ENCODE measurements at places on chromosomes 2 and 18.

- DNase-seq: no peak
Observed at GRCh38 chr2:152432206-152432653, 97.3 kb downstream of the FMNL2 start.

GRCh38 chr2:128473175-128474035 is 154.7 kb upstream of the HS6ST1 start:
- no peak for DNase-seq

- DNase-seq: no peak
Observed at GRCh38 chr18:45106331-45106774, 425.7 kb downstream of the SETBP1 start.

DNA sequence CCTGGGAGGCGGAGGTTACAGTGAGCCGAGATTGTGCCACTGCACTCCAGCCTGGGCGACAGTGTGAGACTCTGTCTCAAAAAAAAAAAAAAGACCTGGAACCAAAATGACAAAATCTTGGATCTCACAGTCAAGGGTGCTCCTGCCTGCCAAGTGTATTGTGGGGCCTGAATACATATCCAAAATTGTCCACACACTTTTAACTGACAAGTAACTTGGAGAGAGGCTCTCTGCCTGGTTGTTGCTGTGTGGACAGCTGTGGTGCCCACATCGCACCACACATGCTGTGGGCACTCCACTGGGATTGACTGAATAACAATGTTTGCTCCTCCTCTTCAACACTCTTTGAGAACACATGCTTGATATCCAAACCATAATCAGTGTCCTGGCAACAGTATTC is 117.6 kb upstream of the REV1 start:
- no peak for DNase-seq

DNA sequence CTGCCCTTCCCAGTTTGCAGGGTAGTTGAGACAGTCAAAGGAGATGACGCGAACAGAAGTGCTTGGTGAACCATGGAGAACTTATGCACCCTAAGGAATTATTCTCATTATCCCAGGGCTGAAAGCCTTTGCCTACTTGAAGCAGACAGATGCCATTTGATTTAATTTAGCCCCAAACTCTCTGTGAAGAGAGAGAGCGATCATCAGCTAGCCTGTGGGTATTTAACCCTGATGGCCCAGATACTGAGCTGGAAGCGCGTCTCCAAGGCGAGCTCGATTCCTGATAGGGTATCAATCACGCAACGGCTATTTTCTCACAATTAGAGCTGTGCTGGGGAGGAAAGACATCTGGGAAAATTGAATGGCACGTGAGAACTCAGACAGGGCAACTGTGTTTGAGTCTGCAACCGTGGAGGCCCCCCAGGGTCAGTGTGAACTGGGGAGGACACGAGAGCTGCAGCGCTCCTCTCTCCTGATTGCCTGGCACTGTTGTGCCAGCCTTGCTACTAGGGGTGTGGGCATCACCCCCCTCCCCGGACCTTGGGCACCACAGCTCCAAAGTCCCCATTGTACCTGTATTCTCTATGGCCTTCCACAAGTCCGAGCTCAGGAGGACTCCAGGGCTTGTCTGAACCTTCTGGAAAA is 73.2 kb downstream of the CAPN13 start:
- no peak for DNase-seq
